WTC11 (cell line): ENCODE measurements at places on chromosomes 7 and 10.

- no peak for DNase-seq
Measured at GRCh38 chr10:89213191-89213808, 6.2 kb upstream of the CH25H start.

DNA sequence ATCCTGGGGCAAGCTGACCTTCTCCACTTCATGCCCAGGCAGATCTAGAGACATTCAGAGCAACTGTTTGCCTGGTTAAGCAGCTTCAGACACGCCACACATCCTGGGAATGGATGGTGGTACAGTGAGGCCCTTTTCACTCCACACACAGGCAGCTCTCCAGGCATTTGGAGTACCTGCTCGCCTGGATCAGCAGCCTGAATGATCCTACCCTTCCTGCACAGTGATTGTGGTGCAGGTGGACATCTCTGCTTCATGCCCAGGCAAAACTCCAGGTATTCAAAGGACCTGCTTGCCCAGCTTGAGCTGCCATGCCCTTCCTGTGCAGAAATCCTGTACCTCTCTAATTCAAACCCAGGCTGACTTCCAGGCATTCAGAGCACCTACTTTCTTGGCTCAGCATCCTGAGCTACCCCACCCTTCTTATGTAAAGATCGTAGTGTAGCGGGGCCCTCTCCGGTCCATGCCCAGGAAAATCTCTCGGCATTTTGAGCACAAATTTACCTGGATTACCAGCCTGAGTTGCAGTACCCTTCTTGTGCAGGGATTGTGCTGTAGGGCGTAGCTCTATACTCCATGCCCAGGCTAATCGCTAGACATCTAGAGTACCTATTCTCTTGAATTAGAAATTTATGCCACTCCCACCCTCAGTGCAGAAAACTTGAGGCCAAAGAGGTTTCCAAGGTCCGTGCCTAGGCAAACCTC lies 972.8 kb downstream of the ANKRD7 start:
- no peak for DNase-seq

DNA sequence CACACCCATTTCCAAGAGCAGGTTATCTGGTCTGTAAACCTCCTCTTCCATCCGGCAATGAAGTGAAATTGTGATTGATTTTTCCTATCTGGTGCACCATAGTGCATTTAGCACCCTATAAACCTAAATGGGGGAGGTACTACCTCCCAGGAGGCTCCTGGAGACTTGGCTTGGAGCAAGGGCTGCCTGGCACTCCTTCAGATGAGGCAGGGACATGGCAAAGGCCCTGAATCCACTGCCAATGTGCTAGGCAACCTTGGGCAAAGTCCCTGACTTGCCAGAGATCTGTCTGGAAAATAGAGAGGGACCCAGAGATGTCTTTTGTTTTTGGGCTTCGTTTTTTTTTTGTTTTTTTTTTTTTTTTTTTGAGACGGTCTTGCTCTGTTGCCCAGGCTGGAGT lies 6.7 kb upstream of the GRID1 start:
- DNase-seq: peak; percentile 1

GRCh38 chr7:40571796-40572195 lies 437.0 kb downstream of the SUGCT start:
- no peak for DNase-seq

GRCh38 chr7:158048569-158048968 lies 539.1 kb downstream of the PTPRN2 start:
- DNase-seq: no peak

GRCh38 chr10:19730167-19730906 lies 85.9 kb upstream of the PLXDC2 start:
- no peak for DNase-seq

GRCh38 chr7:81430150-81430549 lies 339.7 kb downstream of the HGF start:
- no peak for DNase-seq

DNA sequence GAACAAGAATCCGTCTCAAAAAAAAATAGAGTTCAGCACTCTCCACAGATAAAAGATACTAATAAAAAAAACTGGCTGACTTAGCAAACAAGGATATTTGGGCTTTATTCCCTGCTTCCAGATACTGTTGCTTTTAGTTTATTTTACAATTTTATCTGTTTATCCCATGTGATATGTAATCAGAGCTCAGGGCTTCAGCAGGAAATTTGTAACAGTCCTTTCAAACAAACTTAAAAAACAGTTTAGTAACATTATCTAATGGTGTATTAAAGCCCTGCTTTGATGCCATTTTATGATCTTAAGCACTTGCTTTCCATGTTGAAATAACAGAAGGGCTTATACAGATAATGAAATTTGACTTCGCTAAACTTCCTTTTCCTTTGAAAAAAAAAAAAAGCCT lies 28.1 kb downstream of the DCLRE1A start:
- DNase-seq: no peak

GRCh38 chr10:60973086-60973485 lies 29.1 kb upstream of the RHOBTB1 start:
- DNase-seq: no peak

DNA sequence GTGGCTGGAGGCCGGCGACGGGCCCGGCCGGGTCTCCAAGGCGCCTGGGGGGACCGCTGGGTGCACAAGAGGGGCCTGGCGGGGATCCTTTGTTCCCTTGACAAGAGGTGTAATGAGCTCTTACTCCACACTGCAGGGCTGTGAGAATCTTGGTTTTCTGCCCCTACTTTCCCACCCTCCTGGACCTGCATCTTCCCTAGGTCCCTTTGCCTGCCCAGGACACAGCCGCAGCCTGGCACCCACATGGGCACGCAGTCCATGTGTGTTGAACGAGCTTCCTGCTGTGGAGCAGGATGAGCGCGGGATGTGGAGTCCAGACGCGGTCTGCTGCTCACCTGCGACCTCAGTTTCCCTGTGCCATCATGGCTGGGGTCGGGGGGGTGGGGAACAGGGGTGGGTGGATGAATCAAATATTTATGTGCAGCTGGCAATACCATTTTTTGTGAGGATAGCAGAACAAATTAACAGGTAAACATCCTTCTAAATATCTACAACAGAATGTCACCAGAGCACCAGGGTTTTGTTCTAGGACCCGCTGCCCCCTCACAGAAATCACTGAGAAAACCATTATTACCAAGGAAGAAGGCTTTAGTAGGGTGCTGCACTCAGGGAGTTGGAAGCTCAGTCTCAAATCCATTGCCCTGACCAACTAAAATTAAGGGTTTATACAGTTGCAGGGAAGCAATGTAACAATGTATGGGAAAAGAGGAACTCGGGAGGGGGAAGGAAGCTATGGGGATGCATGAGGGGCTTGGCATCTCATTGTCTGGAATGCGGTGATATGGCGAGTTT lies 474 bp upstream of the NSMCE4A start:
- no peak for DNase-seq
